ENCODE measurements at places on chromosomes 16 and 17. TPM values are rescaled to one million over a fixed set of nuclear protein-coding genes. Genes with fewer than 3 reads are reported as not detected.

GRCh38 chr16:76800196-76800595 lies 390.8 kb upstream of the MON1B start:
- DNase-seq = no peak
- H3K27me3 ChIP-seq = no peaks in the 10 kb centered on the region
- H3K4me1 ChIP-seq = no peaks in the 10 kb centered on the region
- H3K36me3 ChIP-seq = no peaks in the 10 kb centered on the region

ADAD2 gene
- not detected for total RNA-seq

DNA sequence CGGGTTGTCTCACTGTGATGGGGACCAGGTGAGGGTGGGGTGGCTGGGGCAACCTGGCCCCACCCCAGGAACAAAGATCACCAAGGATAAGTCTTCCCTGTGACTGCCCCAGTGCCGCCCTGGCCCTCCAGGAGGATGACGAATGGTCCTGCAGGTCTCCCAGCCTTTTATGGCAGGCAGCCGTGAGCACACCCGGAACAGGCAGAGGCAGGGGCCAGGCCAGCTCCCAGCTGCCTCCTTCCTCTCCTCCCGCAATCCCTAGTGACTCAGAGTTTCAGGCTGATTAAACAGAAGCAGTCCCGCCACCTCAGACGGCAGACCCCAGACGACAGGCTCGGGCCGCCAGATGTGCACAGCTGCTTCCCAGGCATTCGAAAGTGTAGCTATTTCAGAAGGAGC lies 13.3 kb downstream of the JUP start:
- H3K4me1 ChIP-seq = peaks cover 7% of the 10 kb centered on the region
- no peak overlapping the region for H3K27ac ChIP-seq
- no peaks in the 10 kb centered on the region for H3K27me3 ChIP-seq
- no peaks in the 10 kb centered on the region for H3K36me3 ChIP-seq

DNA sequence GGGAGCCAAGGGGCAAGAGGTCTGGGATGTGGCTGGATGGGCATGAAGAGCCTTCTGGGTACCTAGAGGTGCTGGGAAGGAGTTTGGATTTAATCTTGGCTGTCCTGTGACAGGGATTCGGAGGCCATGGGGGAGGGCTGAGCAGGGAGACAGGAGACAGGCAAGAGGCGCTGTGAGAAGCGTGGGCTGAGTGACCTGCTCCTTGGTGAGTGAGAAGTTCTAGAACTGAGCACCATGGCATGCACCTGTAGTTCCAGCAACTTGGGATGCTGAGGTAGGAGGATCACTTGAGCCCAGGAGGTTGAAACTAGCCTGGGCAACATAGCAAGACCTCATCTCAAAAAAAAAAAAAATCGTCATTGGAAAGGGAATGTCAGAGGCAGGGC lies 78.3 kb upstream of the PLCG2 start:
- H3K27me3 ChIP-seq = no peaks in the 10 kb centered on the region
- H3K4me3 ChIP-seq = no peak overlapping the region
- H3K27ac ChIP-seq = no peak overlapping the region
- no peak for DNase-seq
- no peaks in the 10 kb centered on the region for H3K36me3 ChIP-seq

GRCh38 chr17:4744999-4745969 lies 5.6 kb upstream of the CXCL16 start:
- H3K4me3 ChIP-seq = no peak overlapping the region
- no peaks in the 10 kb centered on the region for H3K4me1 ChIP-seq
- H3K27ac ChIP-seq = no peak overlapping the region
- no peaks in the 10 kb centered on the region for H3K36me3 ChIP-seq
- H3K27me3 ChIP-seq = no peaks in the 10 kb centered on the region

DNA sequence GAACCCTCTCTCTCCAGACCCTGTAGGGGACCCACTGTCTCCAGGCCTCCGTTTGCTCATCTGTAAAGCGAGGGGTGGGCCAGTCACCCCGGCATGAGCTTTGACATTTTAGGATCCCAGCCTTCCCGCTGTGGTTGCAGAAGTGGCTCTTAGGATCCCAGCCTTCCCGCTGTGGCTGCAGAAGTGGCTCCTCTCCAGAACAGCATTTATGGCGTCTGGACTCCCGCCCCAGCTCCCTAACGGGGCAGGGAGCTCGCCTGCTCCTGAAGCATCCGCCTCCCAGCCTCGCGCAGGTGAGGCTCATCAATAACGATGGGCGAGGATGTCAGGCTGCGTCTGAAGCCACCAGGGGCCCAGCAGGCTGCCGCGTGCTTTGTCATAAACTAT lies 222.3 kb upstream of the TNRC6C start:
- DNase-seq = peak; percentile 19
- no peaks in the 10 kb centered on the region for H3K4me1 ChIP-seq
- no peaks in the 10 kb centered on the region for H3K36me3 ChIP-seq
- peaks cover 62% of the 10 kb centered on the region for H3K27me3 ChIP-seq

GRCh38 chr16:67244387-67245185 lies 2.7 kb downstream of the FHOD1 start:
- H3K27ac ChIP-seq = peak overlapping the region; percentile 94
- peaks cover 69% of the 10 kb centered on the region for H3K4me1 ChIP-seq
- H3K36me3 ChIP-seq = no peaks in the 10 kb centered on the region
- no peaks in the 10 kb centered on the region for H3K27me3 ChIP-seq
- peak overlapping the region; percentile 88 for H3K4me3 ChIP-seq

GRCh38 chr16:82792693-82793092 lies 165.9 kb downstream of the CDH13 start:
- H3K4me1 ChIP-seq = no peaks in the 10 kb centered on the region
- H3K27ac ChIP-seq = no peak overlapping the region
- H3K36me3 ChIP-seq = no peaks in the 10 kb centered on the region
- H3K27me3 ChIP-seq = no peaks in the 10 kb centered on the region
- no peak overlapping the region for H3K4me3 ChIP-seq

PLA2G10 gene
- not detected for total RNA-seq

GRCh38 chr16:49103298-49103697 lies 178.3 kb downstream of the CBLN1 start:
- no peak overlapping the region for H3K4me3 ChIP-seq
- H3K4me1 ChIP-seq = no peaks in the 10 kb centered on the region
- H3K36me3 ChIP-seq = no peaks in the 10 kb centered on the region
- no peaks in the 10 kb centered on the region for H3K27me3 ChIP-seq
- DNase-seq = no peak
- no peak overlapping the region for H3K27ac ChIP-seq

DNA sequence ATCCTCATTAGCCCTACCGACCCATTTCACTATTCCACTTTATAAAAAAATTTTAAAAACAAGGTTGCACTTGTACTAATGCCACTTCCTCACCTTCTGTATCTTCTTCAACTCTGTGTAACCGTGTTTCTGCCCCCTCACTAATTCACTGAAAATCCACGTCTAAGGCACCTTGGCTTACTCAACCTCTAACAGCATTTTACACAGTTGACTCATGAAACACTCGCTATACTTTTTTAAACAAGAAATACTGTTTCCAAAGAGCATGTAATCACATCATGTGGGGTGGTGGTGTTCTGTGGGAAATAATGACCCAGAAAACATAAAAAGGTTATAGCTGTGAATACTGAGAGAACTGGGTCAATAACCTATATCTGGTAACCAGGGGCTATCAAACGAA lies 79.9 kb downstream of the NCOR1 start:
- no peak overlapping the region for H3K27ac ChIP-seq
- H3K36me3 ChIP-seq = peaks cover 41% of the 10 kb centered on the region
- no peak overlapping the region for H3K4me3 ChIP-seq
- H3K27me3 ChIP-seq = no peaks in the 10 kb centered on the region
- DNase-seq = peak; percentile 3

GRCh38 chr16:79436885-79437284 lies 163.7 kb downstream of the MAF start:
- no peaks in the 10 kb centered on the region for H3K36me3 ChIP-seq
- no peak overlapping the region for H3K4me3 ChIP-seq
- H3K4me1 ChIP-seq = no peaks in the 10 kb centered on the region

CACNG4 gene
- total RNA-seq = not detected

DNA sequence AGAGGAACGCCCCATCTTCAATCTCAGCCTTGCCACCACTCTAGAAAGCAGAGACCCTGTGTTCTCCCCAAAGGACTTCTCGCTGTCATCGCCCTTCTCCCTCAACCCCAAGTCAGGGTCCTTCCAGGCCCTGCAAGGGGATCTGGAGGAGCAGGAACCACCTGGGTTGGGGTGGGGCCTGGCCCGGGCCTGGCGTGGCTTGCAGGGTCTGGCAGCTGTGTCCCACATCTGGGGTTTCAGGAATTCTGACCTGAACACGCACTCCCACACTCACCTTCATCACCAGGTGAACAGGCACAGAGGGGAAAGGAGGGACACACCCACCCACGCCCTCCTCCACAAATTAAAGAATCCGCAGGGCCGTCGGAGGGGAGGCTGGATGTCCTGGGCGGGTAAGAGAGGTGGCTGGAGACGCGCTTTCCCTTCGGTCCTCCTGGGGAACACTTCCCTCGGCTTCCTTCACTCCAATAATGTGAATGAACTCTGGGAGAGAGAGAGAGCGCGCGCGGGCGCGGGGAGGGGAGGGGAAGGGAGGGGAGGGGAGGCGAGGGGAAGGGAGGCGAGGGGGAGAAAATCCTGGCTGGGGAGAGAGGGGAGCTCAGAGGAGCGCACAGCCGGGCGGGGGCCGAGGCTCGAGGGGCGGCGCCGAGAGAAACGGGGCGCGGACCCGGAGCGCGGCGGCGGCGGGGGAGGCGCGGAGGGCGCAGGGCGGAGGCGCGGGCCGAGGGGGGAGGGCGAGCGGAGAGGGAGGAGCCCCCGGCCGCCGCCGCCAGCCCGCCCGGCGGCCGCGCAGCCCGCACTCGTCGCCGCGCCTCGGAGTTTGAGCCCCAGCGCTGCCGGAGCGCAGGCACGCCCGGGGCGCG lies at the start of gene CACNG4:
TSS of gene CACNG4 (plus strand) at position 799 of the 863 bp plus-strand sequence. CDS start 205 bp downstream, outside the sequence.
- H3K4me1 ChIP-seq = no peaks in the 10 kb centered on the region
- H3K27me3 ChIP-seq = peaks cover 74% of the 10 kb centered on the region
- H3K27ac ChIP-seq = no peak within 1 kb of the TSS
- H3K36me3 ChIP-seq = no peaks in the 10 kb centered on the region
- peak within 1 kb of the TSS; percentile 35 for H3K4me3 ChIP-seq

DNA sequence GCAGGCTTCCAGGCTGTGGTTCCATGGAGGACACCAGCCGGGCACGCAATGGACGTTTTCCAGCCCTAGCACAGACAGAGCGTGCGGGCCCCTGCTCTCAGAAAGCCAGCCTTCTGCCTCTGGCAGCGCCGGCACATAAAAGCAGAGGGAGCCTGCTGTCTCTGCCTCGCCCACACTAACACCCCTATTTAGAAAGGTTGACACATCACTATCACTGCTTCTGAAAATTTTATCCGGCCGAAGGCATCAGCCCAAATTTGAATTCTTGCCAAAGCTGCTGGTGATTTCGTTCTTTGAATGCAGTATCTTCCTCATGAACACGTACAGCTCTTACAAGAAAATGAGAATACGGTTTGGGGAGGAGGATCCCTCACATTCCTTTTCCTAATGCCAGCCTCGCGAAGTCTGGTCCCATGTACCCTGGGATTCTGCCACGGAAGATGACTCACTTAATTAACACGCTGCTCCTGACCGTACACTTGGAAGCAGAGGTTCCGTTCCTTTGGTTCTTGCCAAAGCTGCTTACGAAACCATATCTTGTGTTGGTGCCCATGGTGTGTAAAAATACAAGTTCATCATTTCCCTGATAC lies 1.3 kb upstream of the RAB11FIP3 start:
- DNase-seq = peak; percentile 99
- H3K4me1 ChIP-seq = peaks cover 28% of the 10 kb centered on the region
- H3K4me3 ChIP-seq = peak overlapping the region; percentile 77
- no peaks in the 10 kb centered on the region for H3K27me3 ChIP-seq
- peak overlapping the region; percentile 93 for H3K27ac ChIP-seq

MYH13 gene
- total RNA-seq = not detected

GRCh38 chr17:32461498-32461852 lies 17.2 kb downstream of the PSMD11 start:
- H3K27ac ChIP-seq = no peak overlapping the region
- peaks cover 36% of the 10 kb centered on the region for H3K36me3 ChIP-seq
- no peaks in the 10 kb centered on the region for H3K27me3 ChIP-seq
- no peak overlapping the region for H3K4me3 ChIP-seq
- no peaks in the 10 kb centered on the region for H3K4me1 ChIP-seq
- no peak for DNase-seq

DNA sequence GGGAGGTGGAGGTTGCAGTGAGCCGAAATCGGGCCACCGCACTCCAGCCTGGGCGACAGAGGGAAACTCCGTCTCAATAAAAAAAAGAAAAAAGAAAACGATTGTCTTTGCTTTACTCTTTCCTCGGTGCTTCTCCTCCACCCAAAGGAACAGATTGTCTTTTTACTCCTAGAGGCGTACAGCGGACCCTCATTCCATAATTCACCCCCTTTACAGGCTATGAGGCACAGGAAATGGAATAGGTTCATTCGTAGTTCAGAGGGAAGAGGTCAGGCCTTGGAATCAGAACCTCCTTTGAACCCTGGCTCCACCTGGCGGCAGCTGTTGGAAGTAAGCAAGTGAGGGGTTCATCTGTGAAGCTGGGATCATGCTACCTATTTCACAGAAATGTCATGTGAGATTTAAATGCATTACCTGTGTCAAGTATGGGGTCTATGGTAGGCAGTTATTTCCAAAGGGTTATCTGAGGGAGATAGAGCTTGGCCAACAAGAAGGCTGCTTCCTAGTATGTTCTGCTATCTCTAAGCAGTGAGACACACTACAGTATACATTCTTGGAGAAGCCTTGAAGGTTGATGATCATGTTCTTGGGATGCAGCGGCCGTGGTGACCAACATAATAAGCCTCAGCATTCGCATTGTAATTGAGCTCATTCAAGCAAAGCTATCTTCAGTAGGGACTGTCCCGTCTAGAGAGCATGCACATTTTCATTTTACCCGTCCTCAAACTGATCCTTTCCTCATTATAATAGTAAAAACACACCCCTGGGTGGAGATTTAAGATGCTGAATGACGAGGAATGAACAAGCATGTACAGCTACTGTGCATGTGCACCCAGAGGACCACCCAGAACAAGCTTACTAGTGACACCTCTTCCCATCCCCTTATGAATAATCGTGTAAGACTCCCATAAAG lies 18.7 kb upstream of the ZNF689 start:
- no peak overlapping the region for H3K27ac ChIP-seq
- peak overlapping the region; percentile 30 for H3K4me3 ChIP-seq
- H3K36me3 ChIP-seq = no peaks in the 10 kb centered on the region
- H3K4me1 ChIP-seq = no peaks in the 10 kb centered on the region

DNA sequence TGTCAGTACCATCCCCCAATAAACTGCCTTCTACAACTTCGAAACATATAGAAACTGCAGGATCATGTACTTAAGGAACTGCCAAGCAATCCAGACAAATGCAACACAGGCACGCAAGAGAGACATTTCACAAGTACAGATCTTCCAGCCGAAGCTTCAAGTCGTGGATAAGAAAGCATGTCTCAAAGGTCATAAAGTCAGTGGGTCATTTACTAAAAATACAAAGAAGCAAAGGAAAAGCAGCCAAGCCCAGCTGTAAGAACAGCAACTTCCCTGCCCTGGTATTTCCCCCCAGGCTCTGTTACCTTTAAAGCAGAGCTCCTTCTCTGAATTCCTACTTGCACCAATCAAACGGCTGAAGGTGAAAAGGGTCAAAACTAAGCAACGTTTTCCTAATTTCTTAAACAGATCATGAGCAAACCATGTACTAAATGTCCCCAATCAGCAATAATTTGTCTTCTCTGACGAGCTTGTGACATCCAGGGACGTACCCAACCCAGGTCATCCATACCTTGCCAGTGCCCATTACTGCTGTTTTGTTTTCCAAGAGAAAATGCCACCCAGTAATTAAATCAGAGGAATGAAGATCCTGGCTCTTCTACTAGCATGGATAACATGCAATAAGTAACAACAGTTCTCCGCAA lies 1.7 kb downstream of the AKTIP start:
- no peak overlapping the region for H3K27ac ChIP-seq
- DNase-seq = no peak
- H3K36me3 ChIP-seq = peaks cover 4% of the 10 kb centered on the region
- peaks cover 10% of the 10 kb centered on the region for H3K4me1 ChIP-seq
- H3K27me3 ChIP-seq = no peaks in the 10 kb centered on the region

GRCh38 chr16:30892670-30893416 lies 1.0 kb downstream of the BCL7C start:
- H3K27ac ChIP-seq = no peak overlapping the region
- H3K36me3 ChIP-seq = peaks cover 15% of the 10 kb centered on the region
- H3K4me1 ChIP-seq = peaks cover 26% of the 10 kb centered on the region
- DNase-seq = peak; percentile 9
- peak overlapping the region; percentile 86 for H3K4me3 ChIP-seq

Data from GM23248 (cell line).